PC-3 (cell line): ENCODE measurements at places on chromosomes 5 and 9.

- peak; percentile 77 for DNase-seq
Measured at GRCh38 chr5:151115272-151115905, 34.6 kb upstream of the TNIP1 start.

- peak; percentile 3 for DNase-seq
Measured at GRCh38 chr9:36729906-36730305, 157.2 kb downstream of the MELK start.

DNA sequence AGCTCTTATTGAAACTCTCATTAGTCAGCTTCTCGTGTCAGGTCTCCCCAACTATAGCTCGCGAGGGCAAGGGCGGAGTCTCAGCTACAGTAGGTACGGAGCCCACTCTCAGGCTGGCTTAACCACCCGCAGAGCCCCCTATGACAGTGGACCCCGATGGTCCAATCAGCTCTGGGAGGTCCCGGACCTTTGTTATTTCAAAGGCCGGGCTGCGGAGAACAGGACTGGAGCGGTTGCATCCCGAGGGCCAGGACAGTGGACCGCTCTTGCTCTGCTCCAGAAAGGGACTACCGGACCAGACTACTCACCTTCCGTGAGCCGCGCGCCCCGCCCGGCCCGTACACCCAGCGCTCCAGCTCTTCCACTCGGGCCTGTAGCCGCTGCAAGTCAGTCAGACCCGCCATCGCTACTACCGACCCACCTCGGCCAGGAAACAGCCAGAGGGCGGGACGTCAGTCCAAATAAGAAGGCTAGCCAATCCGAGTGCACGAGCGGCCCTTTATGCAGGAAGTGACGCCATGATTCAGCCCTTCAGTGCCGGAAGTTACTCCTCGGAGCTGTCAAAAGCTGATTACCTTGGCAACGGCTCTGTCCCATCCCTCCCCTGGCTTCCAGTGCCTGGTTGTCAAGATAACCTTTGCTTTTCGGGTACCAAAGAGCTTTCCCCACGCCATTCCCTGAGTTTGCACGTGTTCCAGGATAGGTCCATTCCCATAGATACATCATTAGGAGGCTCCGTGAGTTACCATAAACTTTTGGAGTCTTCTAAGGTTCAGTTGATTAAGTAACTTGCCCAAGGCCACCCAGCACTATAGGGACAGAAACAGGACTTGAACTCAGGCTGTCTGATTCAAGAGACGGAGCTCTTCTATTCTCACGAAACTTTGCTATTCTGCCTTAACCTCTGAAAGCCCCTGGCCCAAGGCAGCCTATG, at the start of gene DCTN3:
DCTN3 (minus strand) TSS at position 435 of the 934 bp plus-strand sequence; CDS start at position 404, 31 bp downstream.
- peak; percentile 89 for DNase-seq

- DNase-seq, result no peak
Measured at GRCh38 chr9:108973895-108974294, 39.4 kb downstream of the CTNNAL1 start.

- no peak for DNase-seq
Measured at GRCh38 chr9:129336601-129337331, 158.7 kb upstream of the IER5L start.

DNA sequence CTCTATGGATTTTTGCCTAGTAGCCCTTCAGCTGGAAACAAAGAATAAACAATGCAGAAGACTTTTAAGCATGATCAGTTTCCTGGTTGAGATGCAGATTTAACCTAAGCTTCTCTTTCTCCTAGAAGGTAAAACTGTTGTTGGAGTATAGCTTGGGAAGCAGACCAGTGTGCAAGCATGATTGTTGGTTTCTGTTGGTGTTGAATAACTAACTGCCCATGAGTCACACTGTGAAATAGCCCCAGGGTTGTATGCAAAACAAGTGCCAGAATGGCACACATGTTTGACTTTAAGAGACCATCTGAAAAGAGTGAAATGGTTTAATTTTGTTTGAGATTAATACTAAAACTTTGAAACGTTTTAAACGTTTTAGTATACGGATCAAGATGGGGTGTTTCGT, 227.1 kb downstream of the ARHGEF28 start:
- DNase-seq, result peak; percentile 77

GRCh38 chr9:21317956-21318923, 13.1 kb upstream of the IFNA5 start:
- DNase-seq, result peak; percentile 64
